ENCODE measurements at places on chromosomes 7 and 10.

GRCh38 chr7:108335269-108335918, 120.8 kb downstream of the NRCAM start:
- no peak for DNase-seq

- DNase-seq, result no peak
Observed at GRCh38 chr10:48759113-48759901, 74.6 kb downstream of the WDFY4 start.

GRCh38 chr10:30185916-30186315, 126.5 kb upstream of the JCAD start:
- DNase-seq, result no peak

- no peak for DNase-seq
Observed at GRCh38 chr7:48158404-48158803, 12.9 kb upstream of the ABCA13 start.

DNA sequence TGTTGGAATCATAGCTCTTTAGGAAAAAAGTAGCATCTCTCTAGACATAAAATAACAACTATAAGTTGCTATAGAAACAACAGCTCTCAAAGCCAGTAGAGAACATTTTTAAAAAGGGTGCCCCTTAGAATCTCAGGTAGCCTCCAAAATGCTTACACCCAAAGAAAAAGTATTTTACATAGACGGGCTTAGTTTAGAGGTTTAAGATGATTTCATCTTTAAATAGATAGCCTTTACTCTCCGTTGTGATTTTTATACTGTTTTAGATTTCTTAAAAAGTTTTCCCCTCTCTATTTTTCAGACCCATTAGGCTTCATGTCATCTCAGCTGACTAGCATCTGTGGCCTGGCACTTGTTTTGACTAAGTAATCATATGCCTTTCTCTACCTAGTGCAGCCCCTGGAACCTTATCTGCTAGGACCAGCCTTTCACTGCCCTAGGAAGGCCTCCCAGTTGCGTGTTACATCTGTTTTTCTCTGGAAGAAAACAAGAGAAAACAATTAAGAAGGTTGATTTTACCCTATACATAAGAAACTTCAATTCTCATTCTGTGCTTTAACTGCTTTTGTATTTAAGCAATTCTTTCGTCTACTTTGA, 6.9 kb upstream of the BPGM start:
- no peak for DNase-seq

GRCh38 chr10:93512565-93512964, 16.2 kb downstream of the CEP55 start:
- DNase-seq, result no peak

DNA sequence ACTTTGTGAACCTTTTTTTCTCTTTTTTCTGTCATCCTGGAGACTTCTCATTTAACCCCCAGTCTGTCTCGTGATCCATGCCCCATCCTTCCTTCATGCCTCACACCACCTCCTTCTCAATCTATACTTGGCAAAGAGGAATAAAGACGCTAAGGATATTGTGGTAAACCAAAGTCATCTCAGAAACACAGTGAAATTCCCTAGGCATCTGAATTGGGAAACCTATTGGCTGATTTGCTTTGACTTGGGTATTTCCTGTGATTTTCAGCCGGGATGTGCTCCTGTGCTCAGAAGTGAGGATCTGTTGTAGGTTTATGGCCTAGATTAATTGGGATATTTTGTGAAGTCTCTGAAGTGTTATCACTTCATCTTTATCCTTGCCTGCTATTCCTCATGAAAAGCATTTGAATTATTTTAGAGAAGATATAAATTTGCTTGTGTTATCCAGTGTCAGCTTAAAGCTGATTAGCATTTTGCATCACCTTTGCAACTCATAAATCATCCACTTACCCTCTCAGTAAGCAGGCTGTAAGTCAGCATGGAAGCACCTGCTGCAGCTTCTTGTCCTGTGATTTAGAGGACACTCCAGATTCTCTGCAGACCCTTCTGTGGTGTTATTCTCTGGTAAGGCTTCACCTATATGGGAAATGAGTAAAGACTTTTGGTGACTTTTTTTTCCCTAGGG, 138.0 kb downstream of the AUTS2 start:
- no peak for DNase-seq
